ENCODE measurements at places on chromosomes 11 and 22.

GRCh38 chr11:10374386-10374785, 69.5 kb downstream of the ADM start:
- DNase-seq, result no peak

DNA sequence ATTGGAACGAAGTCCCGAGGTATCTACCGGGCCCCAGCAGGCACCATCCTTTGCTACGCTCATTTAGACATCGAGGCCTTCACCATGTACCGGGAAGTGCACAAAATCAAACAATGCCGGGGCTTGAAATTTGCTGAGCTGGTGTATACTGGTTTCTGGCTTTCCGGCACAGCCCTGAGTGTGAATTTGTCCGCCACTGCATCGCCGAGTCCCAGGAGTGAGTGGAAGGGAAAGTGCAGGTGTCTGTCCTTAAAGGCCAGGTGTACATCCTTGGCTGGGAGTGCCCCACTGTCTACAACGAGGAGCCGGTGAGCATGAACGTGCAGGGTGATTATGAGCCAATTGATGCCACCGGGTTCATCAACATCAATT, 158.8 kb upstream of the GUCY1A2 start:
- DNase-seq, result no peak

GRCh38 chr22:26489447-26490036, 5.9 kb downstream of the SRRD start:
- no peak for DNase-seq

DNA sequence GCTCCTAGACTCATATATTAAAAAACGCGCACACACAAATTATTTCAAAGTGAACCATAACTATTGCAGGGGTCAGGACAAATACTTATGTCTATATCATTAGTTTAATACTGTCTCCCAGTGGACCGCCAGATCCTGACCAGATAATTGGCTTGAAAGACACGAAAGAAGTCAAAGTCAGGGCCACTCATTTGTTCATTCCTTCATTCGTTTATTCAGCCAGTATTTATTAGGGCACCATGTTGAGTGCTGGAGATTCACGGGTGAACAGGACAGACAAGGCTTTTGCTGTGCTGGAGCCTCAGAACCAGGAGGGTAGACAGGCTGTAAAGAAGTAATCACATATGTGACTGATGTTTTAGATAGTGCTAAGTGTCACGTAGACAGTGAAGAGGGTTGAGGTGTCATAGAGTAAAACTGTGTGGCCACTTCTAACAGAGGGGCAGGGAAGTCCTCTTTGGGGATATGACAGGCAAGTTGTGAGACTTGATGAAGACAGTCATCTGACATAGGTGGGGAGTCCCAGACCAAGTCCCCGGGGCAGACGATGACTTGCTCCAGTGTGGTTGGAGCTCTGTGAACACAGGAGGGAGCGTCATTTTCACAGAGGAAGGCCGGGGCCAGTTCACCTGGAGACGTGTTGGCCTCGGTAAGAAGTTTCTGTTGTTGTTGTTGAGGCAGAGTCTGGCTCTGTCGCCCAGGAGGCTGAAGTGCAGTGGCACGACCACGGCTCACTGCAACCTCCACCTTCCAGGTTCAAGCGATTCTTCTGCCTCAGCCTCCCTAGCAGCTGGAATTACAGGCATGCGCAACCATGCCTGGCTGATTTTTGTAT, 25.9 kb downstream of the RBX1 start:
- DNase-seq, result no peak

DNA sequence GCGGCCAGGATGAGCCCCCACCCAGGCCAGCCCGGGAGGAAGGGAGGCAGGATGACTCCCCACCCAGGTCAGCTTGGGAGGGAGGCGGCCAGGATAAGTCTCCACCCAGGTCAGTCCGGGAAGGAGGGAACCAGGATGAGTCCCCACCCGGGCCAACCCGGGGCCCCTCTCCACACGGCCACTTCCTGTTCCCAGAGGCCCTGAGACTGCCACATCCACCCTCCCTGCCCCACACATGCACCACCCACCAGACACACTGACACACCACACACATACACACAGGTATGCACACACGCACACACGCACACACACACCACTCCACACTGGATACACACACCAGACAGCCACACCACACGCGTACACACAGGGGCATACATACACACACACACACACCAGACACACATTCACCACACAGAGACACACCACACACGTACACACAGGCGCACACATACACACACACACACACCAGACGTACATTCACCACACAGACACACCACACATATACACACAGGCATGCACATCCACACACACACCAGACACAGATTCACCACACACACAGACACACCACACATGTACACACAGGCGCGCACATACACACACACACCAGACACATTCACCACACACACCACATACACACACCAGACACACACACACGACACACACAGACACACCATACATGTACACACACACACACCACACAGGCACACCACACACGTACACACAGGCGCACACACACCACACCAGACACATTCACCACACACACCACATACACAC, 84.9 kb upstream of the PRR5 start:
- no peak for DNase-seq

- DNase-seq, result no peak
These were observed 34.3 kb downstream of the DBX1 start for GRCh38 chr11:20125927-20126326.

GRCh38 chr22:23781511-23782183, 5.1 kb upstream of the SMARCB1 start:
- DNase-seq, result no peak

GRCh38 chr11:107397357-107397756, 60.3 kb downstream of the CWF19L2 start:
- DNase-seq, result no peak

DNA sequence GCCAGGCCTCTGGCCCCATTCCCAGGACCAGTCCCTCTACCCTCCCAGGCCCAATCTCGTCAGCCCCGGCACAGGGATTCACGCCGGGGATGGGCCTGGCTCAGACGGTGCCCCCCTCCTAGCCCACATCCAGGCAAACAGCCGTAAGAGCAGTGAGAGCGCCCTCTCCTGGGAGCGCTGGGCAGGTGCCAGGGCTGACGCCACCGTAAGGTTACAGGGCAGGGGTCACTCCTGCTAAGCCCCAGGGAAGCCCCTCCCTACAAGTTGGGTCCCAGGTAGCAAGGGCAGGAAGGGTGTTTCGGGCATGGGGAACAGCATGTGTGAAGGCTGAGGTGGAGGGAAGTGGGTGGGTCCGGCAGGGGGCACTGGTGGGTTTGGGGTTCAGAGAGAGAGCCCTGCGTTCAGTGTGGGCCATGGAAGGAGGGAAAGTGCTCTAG, 19.2 kb upstream of the PPARA start:
- DNase-seq, result no peak

GRCh38 chr11:117579161-117579560, 217.9 kb downstream of the DSCAML1 start:
- no peak for DNase-seq

DNA sequence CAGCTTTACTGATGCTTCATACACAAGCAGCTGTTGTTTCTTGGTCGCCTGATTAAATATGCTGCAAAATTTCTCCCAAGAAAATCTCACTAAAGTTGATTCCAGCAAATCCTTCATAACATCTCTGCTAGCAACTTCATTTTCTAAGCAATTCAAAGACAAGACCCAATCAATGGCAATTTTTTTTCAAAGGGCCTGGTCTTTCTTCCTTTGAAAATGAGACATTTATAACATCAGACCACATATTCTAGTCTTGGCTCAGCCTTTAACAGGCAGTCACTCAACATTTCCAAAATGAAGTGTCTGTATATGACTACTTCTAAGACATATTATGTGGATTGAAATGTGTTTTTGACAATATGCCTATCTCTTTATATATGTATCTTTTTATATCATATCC, 702.6 kb downstream of the KCNA4 start:
- DNase-seq, result no peak

- no peak for DNase-seq
These were observed 596 bp upstream of the TNRC6B start for GRCh38 chr22:40176921-40177737.

- DNase-seq, result no peak
These were observed 30.7 kb downstream of the PRR5L start for GRCh38 chr11:36326524-36327419.

DNA sequence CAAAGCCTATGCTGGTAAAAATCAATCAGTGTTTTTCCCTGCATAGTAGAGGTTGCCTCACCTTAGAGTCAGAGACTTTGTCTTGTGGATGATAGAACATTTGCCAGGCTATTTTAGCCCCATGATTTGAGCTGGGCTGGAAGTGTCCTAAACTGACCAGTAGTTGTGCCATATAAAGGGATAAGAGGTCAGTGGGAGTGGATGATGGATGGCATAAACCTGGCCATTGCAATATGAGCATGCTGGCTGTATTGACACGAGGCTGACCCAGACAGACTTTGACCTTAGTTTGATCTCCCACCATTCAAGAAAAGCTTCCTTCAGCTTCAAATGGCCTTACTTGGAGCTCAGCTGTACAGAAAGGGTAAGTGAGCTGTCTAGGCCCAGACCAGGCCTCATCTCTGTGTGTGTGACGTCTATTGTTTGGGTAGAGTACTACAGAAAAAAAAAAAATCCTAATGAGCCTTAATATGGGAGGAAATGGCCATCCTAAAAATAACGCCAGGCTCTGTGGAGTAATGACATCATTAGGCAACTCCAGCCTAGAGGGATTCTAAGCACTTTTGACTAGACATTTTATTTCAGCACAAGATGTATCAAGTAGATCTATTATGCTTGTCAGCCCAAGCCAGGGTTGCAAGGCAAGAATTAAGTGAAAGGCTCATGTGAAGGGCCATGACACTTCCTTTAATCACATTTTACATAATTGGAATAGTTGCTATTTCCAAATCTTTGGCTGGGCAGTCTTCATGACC, 51.3 kb upstream of the CADM1 start:
- no peak for DNase-seq

DNA sequence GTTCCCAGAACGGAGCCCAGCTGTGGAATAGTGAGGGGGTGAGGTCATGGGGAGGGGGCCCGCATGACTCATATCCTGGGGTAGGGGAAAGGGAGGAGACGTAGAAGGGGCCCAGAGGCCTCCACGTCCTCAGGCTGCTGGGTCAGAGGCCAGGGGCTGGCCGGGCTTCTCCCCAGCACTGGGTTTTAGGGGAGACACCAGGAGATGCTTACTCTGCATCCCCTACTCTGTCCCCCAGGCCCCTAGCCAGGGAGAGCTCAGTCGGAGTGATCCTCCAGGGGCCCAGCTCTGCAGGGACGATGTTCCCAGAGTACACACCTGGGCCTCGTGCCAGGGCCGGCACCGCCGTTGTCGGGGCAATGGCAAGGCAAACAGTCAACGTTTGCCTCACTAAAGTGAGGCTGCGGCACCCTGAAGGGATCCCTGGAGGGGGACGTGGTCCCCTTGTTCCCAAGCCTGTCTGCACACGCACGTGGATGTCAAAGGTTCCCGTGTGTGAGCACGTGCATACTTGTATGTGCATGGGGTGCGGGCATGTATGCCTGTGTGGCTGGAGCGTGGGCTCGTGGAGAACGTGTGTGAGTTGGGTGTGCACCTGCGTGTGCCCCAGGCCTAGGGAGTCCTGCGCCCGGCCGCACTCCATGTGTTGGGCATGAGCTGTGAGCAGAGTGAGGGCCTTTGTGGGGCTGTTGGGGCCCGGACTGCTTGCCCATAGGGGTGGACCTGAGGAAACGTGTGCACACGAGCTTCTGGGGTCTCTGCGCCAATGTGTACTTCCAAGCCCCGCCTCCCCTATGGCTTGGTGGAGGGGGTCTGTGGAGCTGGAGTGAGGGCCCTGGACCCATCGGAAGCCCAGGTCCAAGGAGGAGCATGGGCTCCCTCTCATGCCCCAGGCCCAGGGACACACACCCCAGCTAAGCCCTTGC, 14.2 kb downstream of the PRR33 start:
- DNase-seq, result no peak

DNA sequence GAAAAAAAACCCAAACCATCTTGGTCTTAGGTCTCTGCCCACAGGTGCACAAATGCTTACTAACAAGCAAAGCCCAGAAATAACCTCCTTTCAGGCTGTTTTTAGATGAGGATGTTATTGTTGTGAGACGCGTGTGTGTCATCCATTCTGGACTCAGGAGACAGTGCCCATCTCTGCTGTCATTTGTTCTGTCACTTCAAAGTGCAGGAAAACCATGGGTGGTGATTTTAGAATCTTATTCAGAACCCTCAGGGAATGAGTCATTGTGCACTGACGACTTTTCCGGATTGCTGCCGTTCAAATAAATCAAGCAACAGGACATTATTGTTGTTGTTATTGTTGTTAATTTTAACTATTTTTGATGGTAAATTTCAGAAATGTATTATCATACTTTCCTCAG, 110.3 kb downstream of the LRRC32 start:
- no peak for DNase-seq

GRCh38 chr22:29973269-29973668, 90.3 kb downstream of the MTMR3 start:
- no peak for DNase-seq

GRCh38 chr11:87897921-87898320, 277.3 kb downstream of the RAB38 start:
- DNase-seq, result no peak

DNA sequence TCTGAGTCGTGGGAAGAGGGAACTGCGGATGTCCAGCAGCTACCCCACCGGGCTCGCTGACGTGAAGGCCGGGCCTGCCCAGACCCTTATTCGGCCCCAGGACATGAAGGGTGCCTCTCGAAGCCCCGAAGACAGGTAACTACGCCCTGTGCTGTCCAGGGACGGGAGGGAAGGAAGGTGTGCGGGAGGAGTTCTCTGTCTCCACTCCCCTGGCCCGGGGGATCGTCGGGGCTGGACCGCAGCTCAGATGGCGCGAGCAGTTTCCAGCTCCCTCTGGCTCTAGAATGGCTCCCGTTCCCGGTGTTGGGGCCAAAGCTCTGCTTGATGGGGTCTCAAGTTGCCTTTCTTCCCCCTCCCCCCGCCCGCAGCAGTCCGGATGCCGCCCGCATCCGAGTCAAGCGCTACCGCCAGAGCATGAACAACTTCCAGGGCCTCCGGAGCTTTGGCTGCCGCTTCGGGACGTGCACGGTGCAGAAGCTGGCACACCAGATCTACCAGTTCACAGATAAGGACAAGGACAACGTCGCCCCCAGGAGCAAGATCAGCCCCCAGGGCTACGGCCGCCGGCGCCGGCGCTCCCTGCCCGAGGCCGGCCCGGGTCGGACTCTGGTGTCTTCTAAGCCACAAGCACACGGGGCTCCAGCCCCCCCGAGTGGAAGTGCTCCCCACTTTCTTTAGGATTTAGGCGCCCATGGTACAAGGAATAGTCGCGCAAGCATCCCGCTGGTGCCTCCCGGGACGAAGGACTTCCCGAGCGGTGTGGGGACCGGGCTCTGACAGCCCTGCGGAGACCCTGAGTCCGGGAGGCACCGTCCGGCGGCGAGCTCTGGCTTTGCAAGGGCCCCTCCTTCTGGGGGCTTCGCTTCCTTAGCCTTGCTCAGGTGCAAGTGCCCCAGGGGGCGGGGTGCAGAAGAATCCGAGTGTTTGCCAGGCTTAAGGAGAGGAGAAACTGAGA, 1.4 kb downstream of the ADM start:
- DNase-seq, result no peak

DNA sequence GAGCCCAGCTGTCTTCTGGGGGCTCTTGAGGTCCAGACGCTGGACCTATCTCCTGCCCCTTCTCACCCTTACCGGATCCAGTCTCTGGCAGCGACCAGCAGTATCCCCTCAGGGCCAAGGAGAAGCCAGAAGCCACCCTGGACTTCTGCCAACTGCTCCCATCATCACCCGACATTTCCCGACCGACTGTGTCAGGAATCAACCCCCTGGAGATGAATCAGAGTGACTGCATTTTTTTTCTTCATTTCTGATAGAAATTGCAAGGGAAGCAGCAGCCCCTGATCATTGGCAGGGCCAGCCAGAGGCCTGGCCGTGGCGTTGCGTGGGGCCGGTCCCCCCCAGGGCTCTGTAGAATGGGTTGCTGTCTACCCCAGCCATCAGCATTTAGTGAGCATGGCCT, 5.2 kb upstream of the LIF start:
- DNase-seq, result no peak

Data from fibroblast of skin of left biceps (primary cell).